PC-3 (cell line): ENCODE measurements at places on chromosomes 6 and 20. TPM values are rescaled to one million over a fixed set of nuclear protein-coding genes. Genes with fewer than 3 reads are reported as not detected.

GRCh38 chr6:113449051-113449450 is 408.1 kb upstream of the MARCKS start:
- peak; percentile 26 for DNase-seq

DNA sequence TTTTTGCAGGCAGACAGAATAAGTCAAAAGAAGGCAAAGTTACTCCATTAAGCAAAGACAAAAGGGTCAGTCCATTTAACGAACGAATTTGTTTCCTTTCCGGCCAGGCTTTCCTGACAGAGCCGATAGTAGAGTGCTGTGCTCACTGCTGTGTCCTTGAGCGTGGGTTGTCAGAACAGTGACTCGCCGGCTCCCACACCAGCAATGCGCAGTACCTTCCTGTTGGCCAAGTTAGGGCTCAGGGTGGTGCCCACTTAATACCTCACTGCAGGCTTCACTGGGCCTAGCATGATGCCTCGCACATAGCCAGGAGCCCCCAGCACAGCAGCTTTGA is 294.7 kb downstream of the FOXC1 start:
- no peak for DNase-seq

DNA sequence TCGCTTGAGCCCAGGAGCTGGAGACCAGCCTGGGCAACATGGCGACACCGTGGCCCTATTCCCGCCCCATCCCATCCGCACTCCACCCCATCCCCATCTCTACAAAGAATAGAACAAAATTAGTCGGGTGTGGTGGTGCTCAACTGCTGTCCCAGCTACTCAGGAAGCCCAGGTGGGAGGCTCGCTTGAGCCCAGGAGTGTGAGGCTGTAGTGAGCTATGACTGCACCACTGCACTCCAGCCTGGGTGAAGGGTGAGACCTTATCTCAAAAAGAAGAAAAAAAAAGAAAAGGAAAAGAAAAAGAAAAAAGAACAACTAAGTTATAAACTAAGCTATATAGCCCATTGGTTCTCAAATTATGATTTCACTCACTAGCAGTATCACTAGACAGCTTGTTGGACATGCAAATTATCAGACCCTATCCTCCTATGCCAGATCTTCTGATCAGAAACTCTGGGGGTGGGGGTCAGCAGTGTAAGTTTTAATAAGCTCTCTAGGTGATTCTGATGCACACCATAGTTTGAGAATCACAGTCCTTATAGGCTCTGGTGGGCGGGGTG is 491 bp upstream of the ITCH start:
- DNase-seq = no peak

- peak; percentile 65 for DNase-seq
These were observed 62.8 kb downstream of the PERP start for GRCh38 chr6:138044458-138044857.

GRCh38 chr20:41030531-41031242 is 2.1 kb downstream of the TOP1 start:
- peak; percentile 44 for DNase-seq

DNA sequence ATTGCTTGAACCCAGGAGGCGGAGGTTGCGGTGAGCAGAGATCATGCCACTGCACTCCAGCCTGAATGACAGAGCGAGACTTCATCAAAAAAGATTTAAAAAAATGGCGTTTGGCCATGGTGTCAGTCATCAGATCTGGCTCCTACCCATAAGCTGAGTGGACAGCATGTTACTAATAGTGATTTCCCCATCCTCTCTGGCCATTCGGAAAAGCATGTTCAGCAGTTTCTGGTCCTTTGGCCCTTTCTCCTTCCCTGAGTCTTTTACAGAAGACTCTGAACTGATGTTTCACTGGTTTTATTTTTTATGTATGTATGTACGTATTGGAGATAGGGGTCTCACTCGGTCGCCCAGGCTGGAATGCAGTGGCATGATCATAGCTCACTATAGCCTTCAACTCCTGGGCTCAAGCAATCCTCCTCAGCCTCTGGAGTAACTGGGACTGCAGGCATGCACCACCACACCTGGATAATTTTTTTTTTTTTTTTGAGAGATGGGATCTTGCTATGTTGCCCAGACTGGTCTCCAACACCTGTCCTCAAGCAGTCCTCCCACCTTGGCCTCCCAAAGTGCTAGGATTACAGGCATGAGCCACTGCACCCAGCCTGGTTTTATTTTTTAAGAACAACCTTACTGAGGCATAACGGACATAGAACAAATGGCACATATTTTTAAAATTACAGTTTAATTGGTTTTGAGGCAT is 84.2 kb upstream of the CNKSR3 start:
- no peak for DNase-seq

- DNase-seq = no peak
These were observed 74.6 kb downstream of the OR2B2 start for GRCh38 chr6:27837625-27838057.

- no peak for DNase-seq
These were observed 108.0 kb upstream of the MOCS1 start for GRCh38 chr6:40042232-40042631.

DNA sequence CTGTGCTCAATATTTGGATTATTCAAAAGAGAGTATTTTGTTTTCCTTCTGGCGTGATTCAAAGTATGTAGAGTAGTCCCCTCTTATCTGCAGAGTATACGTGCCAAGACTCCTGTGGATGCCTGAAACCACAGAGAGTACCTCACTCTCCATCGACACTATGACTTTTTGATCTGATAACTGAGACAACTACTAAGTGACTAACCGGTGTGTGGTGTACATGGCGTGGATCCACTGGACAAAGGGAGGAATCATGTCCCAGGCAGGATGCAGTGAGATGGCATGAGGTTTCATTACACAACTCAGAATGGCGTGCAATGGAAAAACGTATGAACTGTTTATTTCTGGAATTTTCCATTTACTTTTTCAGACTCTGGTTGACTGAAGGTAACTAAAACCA is 112.2 kb upstream of the PDE7B start:
- peak; percentile 59 for DNase-seq

DNA sequence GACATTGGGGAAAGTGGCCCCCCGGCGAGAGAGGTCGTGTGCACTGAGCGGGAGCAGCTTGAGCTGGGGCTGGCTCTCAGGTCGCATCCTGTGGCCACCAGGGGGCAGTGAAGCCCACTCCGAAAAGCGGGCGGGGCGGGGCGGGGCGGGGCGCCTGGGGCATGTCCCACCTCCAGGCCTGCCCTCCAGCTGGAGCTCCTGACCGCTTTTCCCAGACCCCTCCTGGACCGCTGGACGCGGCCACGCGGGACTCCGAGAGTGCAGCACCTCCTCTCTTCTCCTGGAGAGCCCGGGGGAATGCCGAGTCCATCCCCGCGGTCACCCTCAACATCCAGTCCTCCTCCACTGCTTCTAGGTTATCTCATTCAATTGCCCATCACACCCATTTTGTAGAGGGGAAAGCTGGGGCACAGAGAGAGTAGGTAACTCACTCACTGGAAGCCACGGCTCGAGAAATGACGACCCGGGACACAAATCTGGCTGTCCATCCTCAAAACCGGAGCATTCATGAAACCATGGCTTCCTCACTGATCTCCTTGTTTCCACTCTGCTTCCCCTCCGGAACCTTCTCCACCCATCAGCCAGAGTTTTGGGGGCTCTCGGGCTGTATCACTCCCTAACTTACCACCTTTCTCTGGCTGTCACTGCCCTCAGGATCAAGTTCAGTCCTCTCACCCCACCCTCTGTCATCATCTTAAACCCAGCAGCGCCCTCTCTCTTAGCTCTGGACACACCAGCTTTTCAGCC is 24.1 kb downstream of the COX4I2 start:
- DNase-seq = peak; percentile 68

- DNase-seq = no peak
These were observed 74.8 kb upstream of the SHLD1 start for GRCh38 chr20:5675103-5676091.

GRCh38 chr20:58850693-58851174 is at the start of gene GNAS-AS1:
Gene GNAS-AS1, minus strand, starts transcription at chr20:58850902.
- DNase-seq = no peak

DNA sequence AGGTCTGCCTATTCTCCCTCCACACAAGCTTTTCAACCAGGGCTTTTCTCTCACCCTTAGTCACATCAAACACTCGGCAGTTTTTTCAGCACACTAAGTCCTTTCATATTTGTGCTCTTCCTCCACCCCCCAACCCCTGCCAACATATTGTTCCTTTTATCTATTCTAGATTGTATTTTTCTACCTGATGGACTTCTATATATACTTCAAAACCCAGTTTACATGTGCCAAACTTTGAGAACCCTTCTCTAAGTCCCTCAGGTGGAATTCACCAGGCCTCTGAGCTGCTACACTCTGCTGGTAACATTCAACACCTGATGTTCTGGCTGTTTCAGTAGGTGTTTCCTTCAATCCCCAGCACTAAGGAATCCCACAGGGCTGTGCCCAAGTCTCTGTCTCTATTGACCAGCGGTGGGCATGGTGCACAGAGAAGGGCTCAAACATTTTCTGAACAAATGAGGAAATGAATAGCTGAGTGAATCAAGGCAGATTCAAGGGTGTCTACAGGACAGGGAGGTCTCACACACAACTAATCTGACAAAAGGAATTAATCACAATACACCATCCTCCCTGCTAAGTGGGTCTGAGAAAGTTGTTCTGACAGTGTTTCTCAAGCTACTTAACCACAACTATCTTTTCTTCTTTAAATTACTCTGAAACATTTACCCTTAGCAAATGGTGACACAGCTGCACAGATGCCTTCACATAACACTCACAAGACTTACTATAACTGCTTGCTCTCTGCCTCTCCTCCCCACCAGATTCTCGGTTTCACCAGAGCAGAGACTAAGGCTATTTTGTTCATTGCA is 166.5 kb downstream of the TSHZ2 start:
- no peak for DNase-seq

DNA sequence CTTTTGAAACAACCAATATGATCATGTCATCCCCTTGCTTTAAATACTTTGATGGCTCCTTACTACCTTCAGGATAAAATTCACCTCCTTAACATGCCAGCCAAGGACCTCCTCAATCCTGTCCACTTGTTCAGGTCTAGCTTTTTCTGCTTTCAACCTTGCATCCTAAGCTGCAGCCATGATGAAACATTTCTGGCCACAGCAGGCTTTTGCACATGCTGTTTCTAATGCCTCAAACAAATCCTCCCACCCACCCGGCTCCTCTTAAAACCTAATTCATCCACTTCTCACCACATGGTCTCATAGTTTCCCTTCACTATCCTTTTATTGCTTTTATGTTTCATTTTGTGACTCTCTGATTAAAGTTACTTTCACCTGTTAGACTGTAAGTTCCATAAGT is 124.6 kb downstream of the MYB start:
- no peak for DNase-seq

DNA sequence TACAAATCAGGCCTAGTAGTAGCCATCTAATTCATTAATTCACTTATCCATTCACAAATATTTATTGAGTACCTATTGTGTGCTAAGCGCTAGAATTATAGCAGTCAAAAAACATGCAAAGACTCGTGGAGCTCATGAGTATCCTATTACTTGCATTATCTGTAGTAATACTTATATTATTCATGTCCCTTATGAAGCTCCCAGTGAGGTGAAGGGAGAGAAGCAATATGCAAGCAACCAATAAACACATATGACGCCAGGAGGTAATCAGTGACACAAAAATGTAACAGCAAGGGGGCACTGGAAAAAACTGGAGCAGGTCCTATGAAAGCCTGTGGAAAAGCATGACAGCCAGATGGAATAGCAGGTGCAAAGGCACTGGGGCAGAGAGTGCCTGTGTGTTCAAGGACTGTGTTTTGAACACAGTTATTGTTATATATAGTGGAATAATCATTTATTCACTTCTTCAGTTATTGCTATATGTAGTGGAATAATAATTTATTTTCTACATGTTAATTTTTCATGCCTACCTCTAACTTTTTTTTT is 109.5 kb downstream of the KIF13A start:
- DNase-seq = no peak

DNA sequence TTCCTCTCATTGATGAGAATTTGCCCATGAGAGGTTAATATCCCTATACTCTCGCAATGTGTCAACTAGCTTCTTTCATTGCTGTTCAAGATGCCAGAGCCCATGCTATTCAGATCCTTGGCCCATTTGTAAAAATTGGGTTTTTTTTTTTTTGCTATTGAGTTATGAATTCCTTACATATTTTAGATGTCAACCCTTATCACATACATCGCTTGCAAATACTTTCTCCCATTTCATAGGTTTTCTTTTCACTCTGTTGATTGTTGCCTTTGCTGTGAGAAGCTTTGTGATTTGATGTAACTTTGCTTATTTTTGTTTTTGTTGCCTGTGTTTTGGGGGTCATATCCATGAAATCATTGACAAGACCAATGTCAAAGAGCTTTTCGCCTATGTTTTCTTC is 32.2 kb upstream of the IPCEF1 start:
- no peak for DNase-seq

GRCh38 chr6:151374036-151374683 is 17.2 kb downstream of the ZBTB2 start:
- peak; percentile 5 for DNase-seq

GRCh38 chr6:104017410-104018381 is 842.0 kb downstream of the HACE1 start:
- no peak for DNase-seq

DNA sequence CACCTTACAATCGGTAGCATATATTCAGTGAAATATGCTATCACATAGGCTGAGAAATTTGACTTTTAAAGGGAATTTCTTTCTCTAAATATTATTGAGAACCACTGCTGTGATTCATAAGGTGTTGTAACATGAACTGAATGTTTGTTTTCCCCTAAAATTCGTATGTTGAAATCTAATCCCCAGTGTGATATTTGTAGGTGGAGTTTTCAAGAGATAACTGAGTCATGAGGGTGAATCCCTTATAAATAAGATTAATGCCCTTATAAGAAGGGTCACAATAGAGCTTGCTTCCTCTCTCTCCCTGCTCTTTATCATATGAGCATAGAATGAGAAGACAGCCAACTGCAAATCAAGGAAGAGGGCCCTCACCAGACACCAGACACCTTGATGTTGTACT is 64.8 kb downstream of the LMBRD1 start:
- DNase-seq = no peak

DNA sequence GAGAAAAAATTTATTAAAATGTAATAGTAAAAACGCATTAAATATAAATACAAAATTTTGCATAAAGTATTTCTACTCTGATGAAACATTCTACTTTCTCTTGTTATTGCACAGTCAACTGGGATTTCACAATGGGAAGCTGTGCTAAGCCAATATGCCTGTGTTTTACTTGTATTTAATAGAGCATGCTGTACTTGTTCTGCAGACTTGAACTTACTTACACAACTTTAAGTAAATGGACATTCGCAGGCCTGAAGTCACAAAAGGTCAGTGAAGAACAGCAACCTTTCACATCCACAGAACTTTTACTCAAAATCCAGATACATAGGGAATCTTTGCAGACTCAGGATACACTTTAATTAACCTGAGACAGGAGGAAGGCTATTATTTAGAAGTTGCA is 409.5 kb downstream of the BTBD3 start:
- DNase-seq = no peak

Gene MYB
- total RNA-seq = 1.4 and 4.4 TPM in 2 replicates

Gene CCN5
- 0.26 TPM in 1 of 2 replicates, not detected in the other for total RNA-seq

Gene MOG
- not detected in 2 replicates for total RNA-seq

Gene PPP1R3D
- total RNA-seq = 5.6 and 6.3 TPM in 2 replicates

Gene TNXB
- total RNA-seq = 2.9 and 3.3 TPM in 2 replicates

Gene KCNS1
- total RNA-seq = not detected in 2 replicates
